Transverse colon (tissue), 4 donors: ENCODE measurements at places on chromosomes 2 and 18. TPM values are rescaled to one million over a fixed set of nuclear protein-coding genes. Genes with fewer than 3 reads are reported as not detected.

GRCh38 chr18:25825056-25825455 is 265.4 kb downstream of the SS18 start:
- no peak overlapping the region for H3K27ac ChIP-seq
- H3K27me3 ChIP-seq, result no peaks in the 10 kb centered on the region
- H3K4me1 ChIP-seq, result no peaks in the 10 kb centered on the region
- DNase-seq, result no peak
- H3K4me3 ChIP-seq, result no peak overlapping the region
- no peaks in the 10 kb centered on the region for H3K36me3 ChIP-seq

GRCh38 chr2:29718076-29718686 is 203.2 kb downstream of the ALK start:
- no peaks in the 10 kb centered on the region for H3K27me3 ChIP-seq
- H3K36me3 ChIP-seq, result no peaks in the 10 kb centered on the region
- H3K4me1 ChIP-seq, result no peaks in the 10 kb centered on the region
- H3K4me3 ChIP-seq, result no peak overlapping the region

- no peak overlapping the region for H3K27ac ChIP-seq
- H3K27me3 ChIP-seq, result no peaks in the 10 kb centered on the region
- no peak for DNase-seq
- no peaks in the 10 kb centered on the region for H3K36me3 ChIP-seq
These were observed 267.4 kb downstream of the CYP26B1 start for GRCh38 chr2:71880287-71880686.

DNA sequence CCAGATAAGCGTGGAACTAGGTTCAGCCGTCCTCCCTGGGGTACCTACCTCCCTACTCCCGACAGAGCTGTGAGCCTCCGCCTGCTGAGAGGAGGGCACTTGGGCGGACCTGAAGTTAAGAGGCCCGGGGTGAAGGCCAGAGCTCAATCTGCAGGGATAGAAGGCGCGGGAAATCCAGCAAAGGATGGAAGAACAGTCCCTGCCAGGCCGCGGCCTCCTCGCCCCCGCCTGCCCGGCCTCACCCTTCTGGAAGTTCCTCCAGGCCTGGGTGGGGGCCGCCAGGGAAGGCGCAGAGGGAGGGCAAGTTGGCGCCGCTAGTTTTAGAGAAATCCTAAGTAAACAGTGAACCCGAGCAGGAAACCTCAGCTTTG is 13.0 kb downstream of the EN1 start:
- peaks cover 100% of the 10 kb centered on the region for H3K27me3 ChIP-seq
- H3K4me3 ChIP-seq, result no peak overlapping the region
- no peak for DNase-seq
- no peak overlapping the region for H3K27ac ChIP-seq
- H3K4me1 ChIP-seq, result peaks cover 18% of the 10 kb centered on the region

DNA sequence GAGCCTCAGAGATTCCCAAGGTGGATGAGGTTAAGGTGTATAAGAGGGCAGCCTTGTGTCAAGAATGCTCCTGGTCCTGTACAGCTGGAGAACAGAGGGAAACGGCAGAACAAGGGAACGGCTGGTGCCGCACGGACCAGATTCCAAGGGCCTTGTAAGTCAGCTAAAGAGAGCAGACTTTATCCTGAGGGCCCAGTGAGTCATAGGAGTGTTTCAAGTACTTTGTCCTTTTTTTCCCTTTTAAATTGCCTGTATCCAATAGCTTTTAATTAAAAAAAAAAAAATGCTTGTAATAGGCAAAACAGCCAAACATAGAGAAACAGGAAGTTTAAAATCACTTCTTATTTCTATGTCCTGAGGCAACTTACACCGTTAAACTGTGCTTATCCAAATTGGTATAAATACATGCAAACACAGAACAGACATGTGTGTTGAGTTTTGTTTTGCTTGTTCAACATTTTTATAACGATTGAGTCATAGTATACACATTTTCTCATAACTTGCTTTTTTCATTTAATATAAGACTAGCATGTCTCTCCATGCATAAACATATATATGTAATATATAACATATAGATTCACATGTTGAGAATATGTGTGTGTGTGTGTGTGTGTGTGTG is 42.1 kb upstream of the EVA1A start:
- H3K36me3 ChIP-seq, result no peaks in the 10 kb centered on the region
- H3K4me3 ChIP-seq, result no peak overlapping the region
- H3K27me3 ChIP-seq, result peaks cover 10% of the 10 kb centered on the region
- no peak overlapping the region for H3K27ac ChIP-seq
- no peak for DNase-seq
- no peaks in the 10 kb centered on the region for H3K4me1 ChIP-seq

- H3K27me3 ChIP-seq, result peaks cover 65% of the 10 kb centered on the region
- H3K36me3 ChIP-seq, result no peaks in the 10 kb centered on the region
- H3K4me1 ChIP-seq, result no peaks in the 10 kb centered on the region
- no peak overlapping the region for H3K4me3 ChIP-seq
- DNase-seq, result no peak
These were observed 25.5 kb downstream of the ASB18 start for GRCh38 chr2:236238751-236239150.

- H3K27ac ChIP-seq, result peak overlapping the region; percentile 88
- H3K27me3 ChIP-seq, result no peaks in the 10 kb centered on the region
- H3K36me3 ChIP-seq, result peaks cover 7% of the 10 kb centered on the region
- DNase-seq, result peak; percentile 54
- peaks cover 33% of the 10 kb centered on the region for H3K4me1 ChIP-seq
- H3K4me3 ChIP-seq, result no peak overlapping the region
These were observed 96.8 kb downstream of the STPG4 start for GRCh38 chr2:47058003-47058931.

GRCh38 chr18:76573325-76574025 is 78.4 kb upstream of the ZNF516 start:
- no peak overlapping the region for H3K27ac ChIP-seq
- no peaks in the 10 kb centered on the region for H3K36me3 ChIP-seq
- no peak overlapping the region for H3K4me3 ChIP-seq
- H3K27me3 ChIP-seq, result peaks cover under 1% of the 10 kb centered on the region

GRCh38 chr2:235638541-235639427 is 144.9 kb downstream of the AGAP1 start:
- no peak for DNase-seq
- H3K27me3 ChIP-seq, result no peaks in the 10 kb centered on the region
- H3K27ac ChIP-seq, result peak overlapping the region; percentile 83
- H3K36me3 ChIP-seq, result no peaks in the 10 kb centered on the region
- H3K4me3 ChIP-seq, result no peak overlapping the region
- H3K4me1 ChIP-seq, result peaks cover 28% of the 10 kb centered on the region

DNA sequence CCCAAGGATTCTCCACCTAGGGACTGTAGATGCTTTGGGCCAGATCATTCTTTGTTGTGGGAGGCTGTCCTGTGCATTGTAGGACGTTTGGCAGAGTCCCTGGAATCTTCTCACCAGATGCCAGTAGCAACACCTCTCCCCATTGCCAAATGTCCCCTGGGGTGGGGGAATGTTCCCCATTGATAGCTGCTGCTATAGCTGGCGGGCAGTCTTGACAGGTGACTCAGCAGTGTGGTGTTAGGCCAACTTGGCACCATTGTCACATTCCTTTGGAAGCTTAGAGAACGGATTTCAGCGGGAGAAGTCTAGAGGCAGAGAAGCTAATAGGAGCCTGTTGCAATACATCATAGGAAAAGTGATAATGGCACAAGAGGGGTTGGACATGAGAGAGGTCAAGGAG is 495.7 kb upstream of the SMIM21 start:
- peak overlapping the region; percentile 33 for H3K27ac ChIP-seq
- no peaks in the 10 kb centered on the region for H3K36me3 ChIP-seq
- DNase-seq, result peak; percentile 26
- no peaks in the 10 kb centered on the region for H3K27me3 ChIP-seq
- H3K4me1 ChIP-seq, result no peaks in the 10 kb centered on the region

- peak; percentile 42 for DNase-seq
- H3K27ac ChIP-seq, result peak overlapping the region; percentile 75
- peaks cover 13% of the 10 kb centered on the region for H3K4me1 ChIP-seq
- H3K4me3 ChIP-seq, result no peak overlapping the region
- peaks cover 48% of the 10 kb centered on the region for H3K27me3 ChIP-seq
These were observed 7.4 kb downstream of the NFATC1 start for GRCh38 chr18:79402977-79403722.

- DNase-seq, result no peak
- no peak overlapping the region for H3K27ac ChIP-seq
- H3K36me3 ChIP-seq, result no peaks in the 10 kb centered on the region
- no peaks in the 10 kb centered on the region for H3K4me1 ChIP-seq
- no peak overlapping the region for H3K4me3 ChIP-seq
- peaks cover 10% of the 10 kb centered on the region for H3K27me3 ChIP-seq
These were observed 672 bp downstream of the ATP6V1B1 start for GRCh38 chr2:70936165-70936978.

GRCh38 chr2:180656455-180656847 is 324.0 kb upstream of the UBE2E3 start:
- no peak overlapping the region for H3K4me3 ChIP-seq
- H3K27ac ChIP-seq, result no peak overlapping the region
- H3K27me3 ChIP-seq, result no peaks in the 10 kb centered on the region
- DNase-seq, result no peak
- H3K36me3 ChIP-seq, result no peaks in the 10 kb centered on the region
- no peaks in the 10 kb centered on the region for H3K4me1 ChIP-seq

DNA sequence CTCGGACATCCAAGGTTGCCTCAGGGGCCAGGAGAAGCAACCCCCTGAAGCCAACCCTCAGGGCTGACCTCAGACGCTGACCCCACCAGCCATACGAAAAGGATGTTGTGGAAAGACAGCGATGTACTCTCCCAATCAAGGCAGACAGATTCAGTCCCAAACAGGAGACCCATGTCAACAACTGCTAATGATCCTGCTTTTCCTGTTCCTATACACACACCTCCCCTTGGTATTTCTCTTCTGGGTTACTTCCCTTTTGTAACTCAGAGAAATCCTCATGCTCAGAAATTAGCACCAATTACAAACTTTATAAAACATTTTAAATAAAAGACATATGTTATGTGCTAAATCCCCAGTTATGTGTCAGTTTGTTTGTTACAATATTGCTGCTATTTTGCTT is 120.8 kb downstream of the PID1 start:
- no peak overlapping the region for H3K4me3 ChIP-seq
- no peaks in the 10 kb centered on the region for H3K36me3 ChIP-seq
- no peaks in the 10 kb centered on the region for H3K27me3 ChIP-seq
- H3K4me1 ChIP-seq, result peaks cover 26% of the 10 kb centered on the region
- no peak for DNase-seq
- H3K27ac ChIP-seq, result no peak overlapping the region

- no peak for DNase-seq
- no peak overlapping the region for H3K4me3 ChIP-seq
- no peak overlapping the region for H3K27ac ChIP-seq
- H3K36me3 ChIP-seq, result no peaks in the 10 kb centered on the region
These were observed 70.5 kb downstream of the KCNG2 start for GRCh38 chr18:79868168-79868784.

DNA sequence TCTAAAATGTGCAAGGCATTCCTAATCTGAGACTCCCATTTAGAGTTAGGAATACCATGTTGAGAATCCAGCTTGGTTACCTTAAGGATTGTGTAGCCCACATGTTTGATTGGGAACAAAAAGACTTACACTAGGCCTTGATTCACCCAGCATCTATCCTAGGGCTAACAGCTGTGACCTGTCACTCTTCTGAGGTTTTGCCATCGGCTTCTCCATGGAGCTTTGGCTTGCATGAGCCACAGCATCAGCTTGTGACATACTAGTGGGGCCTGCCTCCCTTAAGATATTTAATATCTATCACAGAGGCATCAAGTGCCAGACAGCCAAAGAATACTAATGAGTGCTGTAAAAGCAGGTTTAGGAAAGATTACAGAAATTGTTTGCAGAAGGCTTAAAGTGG is 241.3 kb upstream of the UBE2E3 start:
- DNase-seq, result no peak
- H3K27me3 ChIP-seq, result no peaks in the 10 kb centered on the region
- no peaks in the 10 kb centered on the region for H3K4me1 ChIP-seq
- H3K36me3 ChIP-seq, result no peaks in the 10 kb centered on the region

DNA sequence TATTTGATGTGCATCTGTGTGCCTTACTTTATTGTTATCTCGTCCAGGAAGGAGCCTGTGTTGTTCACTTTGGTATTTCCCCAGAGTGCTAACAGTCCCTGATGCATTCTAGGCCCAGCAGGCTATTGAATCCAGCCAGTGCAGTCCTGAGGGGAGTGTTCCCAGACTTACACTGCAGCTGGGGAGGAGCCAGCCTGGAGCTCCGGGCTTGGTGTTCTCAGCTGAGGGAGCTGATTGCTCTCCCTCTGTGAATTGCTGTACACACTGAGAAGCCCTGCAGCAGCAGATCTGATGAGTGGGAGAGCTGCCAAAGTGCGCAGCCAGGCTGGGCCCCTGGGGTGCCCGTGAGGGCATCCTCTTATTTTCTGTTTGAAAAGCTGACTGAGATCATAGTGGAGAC is 159.2 kb downstream of the GALNT3 start:
- no peak overlapping the region for H3K4me3 ChIP-seq
- DNase-seq, result peak; percentile 23
- no peaks in the 10 kb centered on the region for H3K36me3 ChIP-seq
- no peaks in the 10 kb centered on the region for H3K27me3 ChIP-seq
- peaks cover 6% of the 10 kb centered on the region for H3K4me1 ChIP-seq
- no peak overlapping the region for H3K27ac ChIP-seq

The ASXL3 gene
- 3.0 TPM for total RNA-seq

The ATP6V1C2 gene
- total RNA-seq, result 0.82 TPM

The PAX3 gene
- not detected for total RNA-seq

The PHOSPHO2 gene
- 2.6 TPM for total RNA-seq

The ZNF521 gene
- total RNA-seq, result 8.6 TPM

The EVX2 gene
- not detected for total RNA-seq

The ABCG5 gene
- not detected for total RNA-seq

The TYMS gene
- total RNA-seq, result 3.2 TPM

The B4GALT6 gene
- total RNA-seq, result 0.75 TPM
